ENCODE measurements at places on chromosomes 6 and 20.

GRCh38 chr20:37189416-37190016 lies 10.2 kb upstream of the MROH8 start:
- DNase-seq: no peak

DNA sequence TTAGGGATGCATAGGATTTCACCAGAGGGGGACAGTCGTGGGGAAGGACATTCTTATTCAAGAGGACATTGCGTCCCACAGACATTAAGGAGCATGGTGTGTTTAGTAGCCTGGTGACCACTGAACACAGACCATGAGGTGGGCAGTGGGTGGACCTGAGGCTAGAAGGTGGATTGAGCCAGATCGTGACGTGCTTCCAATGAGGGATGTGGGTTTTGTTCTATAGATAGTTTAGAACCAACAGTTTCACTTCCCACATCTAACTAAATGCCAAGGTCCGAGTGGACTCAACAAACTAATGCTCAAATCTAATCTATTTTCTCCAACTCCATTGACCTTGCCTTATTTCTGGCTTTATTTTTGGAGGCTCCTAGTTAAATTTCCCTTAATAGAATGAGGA lies 58.5 kb downstream of the OGFRL1 start:
- DNase-seq: no peak

DNA sequence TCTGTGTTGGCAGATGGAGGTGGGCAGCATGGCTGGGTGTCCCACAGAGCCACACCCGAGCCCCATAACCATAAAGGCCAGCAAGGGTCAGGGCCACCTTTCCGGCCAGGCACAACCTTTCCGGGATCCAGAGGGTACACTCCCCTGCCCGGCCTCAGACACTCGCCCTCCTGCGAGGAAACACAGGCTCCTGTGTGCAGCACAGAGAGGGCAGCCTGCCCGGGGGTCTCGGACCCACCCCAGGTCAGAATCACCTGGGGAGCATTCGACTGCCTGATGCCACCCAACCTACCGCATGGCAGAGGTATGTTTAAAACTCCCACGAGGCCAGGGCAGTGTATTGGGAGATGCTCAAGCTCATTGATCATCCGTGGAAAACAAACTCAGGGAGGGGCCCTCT lies 260.3 kb downstream of the TAF4 start:
- no peak for DNase-seq

DNA sequence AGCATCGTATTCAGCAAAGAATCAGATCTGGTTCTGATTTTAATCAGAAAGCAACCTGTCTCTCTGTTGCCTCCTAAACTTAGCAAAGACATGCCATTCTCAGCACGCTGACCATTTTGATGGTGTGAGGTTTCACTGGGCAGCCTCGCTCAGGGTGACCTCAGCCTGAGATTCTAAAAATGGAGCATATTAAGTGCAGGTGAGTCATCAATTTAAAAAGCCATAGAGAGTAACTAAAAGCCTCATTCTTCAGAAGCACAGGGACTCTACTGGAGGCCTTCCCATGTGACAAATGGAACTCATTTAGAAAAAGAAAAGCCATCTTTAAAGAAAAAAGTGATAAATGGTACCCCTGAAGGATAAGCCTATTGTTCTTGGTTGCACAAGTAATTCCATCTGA lies 91.3 kb downstream of the FILIP1 start:
- DNase-seq: no peak

GRCh38 chr20:46987001-46987400 lies 92.4 kb downstream of the EYA2 start:
- no peak for DNase-seq

- no peak for DNase-seq
Measured at GRCh38 chr6:49978332-49979226, 9.2 kb upstream of the DEFB113 start.

Data from SW 1271 (cell line).